ENCODE measurements at places on chromosomes 1 and 21.

GRCh38 chr1:94726981-94727685, 93.0 kb upstream of the SLC44A3 start:
- no peak for DNase-seq

DNA sequence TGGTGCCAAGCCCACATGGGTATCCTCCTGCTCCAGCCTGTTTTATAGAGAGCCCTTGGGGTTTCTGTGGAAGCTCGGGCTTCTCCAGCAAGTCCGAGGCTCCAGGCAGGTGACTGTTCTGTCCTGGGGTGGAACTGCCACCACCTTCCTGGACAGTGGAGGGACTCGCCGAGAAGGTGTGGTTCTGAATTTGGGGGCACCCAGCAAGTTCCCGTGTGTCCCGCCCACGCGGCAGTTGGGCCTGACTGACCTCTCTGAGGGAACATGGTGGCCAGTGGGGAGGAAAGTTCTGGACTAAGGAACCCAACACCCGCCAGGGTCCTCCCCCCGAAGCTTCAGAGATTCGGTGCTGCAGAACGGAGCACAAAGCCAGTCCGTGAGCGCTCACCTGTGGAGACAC, 158.1 kb upstream of the C1orf174 start:
- DNase-seq: no peak

GRCh38 chr1:7831458-7831857, 21.4 kb downstream of the UTS2 start:
- no peak for DNase-seq

- peak; percentile 99 for DNase-seq
Observed at GRCh38 chr1:228139931-228140723, at the start of gene GUK1. GUK1 (plus strand) TSS chr1:228140279; CDS start chr1:228140303, 24 bp downstream.

DNA sequence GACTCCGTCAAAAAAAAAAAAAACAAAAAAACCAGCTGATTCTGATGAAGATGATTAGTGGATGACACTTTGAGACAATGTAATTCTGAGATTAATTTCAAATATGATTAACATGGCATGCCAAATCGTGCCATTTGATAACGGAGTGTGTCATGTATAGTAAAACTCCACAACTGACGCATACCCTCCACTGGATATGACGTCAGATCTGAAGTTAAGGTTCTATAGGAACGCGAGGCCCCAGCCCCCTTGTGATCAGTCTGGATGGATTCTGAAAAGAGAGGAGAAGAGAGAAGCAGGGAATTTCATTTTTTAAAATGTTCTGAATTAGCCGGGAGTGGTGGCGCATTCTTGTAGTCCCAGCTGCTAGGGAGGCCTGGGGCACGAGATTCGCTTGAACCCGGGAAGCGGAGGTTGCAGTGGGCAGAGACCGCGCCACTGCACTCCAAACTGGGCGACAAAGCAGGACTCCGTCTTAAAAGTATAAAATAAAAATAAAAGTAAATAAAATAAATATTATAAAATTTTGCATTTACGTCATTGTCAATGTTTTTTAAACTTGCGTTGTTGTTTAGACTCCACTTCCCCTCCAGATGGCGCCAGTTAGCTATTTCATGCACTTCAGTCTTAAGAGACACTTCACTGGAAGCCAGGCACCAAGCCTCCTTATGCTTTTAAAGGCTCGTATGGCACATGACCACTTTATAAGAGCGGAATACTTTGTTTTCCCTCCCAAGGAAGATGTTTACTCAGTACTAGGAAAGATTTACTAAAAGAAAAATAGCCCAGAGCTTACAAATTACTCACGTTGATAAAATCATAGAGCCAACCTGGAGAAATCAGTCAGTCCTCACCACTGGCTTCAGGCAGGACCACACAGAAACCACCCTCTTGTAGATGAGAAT, 65.5 kb downstream of the UBE2U start:
- peak; percentile 61 for DNase-seq

DNA sequence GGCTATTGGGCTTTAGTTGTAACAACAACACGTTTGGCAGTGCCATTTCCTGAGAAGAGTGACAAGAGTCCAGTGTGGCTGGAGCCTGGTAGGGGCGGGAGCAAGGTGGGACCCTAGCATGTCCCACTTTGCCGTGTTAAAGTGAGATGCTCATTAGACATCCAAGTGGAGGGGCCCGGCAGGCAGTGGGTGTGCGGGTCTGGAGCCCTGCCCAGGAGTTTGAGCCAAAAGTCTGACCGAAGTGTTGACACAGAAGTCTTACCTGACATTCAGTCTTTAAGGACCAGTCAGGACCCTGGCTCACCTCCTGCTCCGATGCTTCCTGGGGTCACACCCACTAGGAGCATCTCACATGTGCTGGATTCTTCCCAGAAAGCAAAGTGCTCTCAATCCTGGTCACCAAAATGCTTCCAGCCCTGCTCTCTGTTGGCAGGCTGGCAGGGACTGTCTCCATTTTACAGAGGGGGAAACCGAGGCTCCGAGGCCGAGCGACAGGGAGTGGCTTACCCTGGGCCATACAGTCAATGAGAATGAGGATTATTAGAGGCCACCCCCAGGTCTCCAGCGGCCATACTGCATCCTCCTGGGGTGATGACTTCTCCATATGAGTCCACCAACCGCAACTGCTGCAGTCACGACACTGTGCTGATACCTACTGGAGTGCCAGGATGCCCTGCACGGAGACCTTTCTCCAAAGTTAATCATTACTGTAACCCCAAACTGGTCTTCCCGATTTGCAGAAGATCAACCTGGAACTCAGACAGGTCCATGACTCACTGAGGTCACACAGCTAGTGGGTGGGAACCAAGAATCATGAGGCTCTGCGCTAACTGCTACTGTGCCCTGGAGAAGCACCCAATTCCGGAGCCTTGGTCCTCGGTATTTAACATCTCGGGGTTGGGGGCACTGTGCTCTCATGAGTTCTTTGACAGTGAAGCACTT, 112.7 kb downstream of the PRDM2 start:
- no peak for DNase-seq

GRCh38 chr1:27218736-27219135, 15.7 kb upstream of the WDTC1 start:
- no peak for DNase-seq

DNA sequence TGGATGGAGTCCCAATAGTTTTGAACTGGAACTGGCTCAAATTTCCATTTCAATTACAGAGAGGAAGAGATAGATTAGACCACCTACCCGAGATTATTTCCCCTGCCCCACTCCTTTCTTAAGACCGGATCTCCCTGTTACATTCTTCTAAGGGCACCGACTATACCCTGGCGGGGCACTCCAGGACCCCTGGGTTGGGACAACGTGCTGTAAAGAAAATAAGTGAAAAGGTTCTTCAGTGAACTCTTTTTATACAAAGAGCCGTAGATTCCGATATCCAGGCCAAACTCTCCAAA, 6.7 kb downstream of the NR5A2 start:
- no peak for DNase-seq

DNA sequence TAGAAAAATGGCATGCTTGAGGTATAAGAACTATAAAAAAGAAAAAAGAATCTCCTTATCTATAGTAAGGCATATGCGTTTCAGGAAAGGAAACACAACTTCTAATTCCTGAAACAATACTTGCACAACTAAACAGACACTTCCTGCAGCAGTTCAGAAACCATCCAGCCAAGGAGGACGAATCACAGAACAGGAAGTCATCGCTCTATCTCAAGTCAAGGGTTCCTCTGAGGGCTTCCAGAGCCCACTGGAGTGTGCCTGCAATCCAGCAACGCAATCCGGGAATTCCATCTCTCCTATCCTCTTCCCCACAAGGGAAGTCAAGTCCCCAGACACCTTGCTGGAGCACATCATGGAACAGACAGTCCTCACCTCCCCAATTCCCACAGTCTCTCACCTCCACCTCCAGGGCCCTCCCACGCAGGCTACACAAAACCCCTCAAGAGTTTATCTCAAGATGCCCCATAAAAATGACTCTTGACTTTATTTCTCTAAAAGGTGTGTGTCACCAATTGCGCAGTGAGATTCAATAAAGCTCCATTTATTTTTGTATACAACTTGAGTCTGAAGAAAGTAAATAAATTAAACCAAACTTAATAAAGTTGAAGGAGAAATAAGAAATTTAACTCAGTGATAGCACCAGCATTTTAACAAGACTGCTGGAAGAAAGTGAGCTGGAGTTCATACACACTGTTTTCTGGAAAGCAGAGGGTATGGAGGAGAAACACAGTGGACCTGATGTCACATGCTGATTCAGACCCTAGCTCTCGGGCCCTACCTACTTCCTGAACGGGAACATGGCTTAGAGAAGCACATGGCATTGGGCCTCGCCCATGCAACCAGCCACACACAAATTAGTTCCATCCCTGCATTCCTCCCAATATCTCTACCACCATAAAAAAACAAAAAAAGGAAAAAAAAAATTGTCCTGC, 39.9 kb downstream of the SIPA1L2 start:
- no peak for DNase-seq

DNA sequence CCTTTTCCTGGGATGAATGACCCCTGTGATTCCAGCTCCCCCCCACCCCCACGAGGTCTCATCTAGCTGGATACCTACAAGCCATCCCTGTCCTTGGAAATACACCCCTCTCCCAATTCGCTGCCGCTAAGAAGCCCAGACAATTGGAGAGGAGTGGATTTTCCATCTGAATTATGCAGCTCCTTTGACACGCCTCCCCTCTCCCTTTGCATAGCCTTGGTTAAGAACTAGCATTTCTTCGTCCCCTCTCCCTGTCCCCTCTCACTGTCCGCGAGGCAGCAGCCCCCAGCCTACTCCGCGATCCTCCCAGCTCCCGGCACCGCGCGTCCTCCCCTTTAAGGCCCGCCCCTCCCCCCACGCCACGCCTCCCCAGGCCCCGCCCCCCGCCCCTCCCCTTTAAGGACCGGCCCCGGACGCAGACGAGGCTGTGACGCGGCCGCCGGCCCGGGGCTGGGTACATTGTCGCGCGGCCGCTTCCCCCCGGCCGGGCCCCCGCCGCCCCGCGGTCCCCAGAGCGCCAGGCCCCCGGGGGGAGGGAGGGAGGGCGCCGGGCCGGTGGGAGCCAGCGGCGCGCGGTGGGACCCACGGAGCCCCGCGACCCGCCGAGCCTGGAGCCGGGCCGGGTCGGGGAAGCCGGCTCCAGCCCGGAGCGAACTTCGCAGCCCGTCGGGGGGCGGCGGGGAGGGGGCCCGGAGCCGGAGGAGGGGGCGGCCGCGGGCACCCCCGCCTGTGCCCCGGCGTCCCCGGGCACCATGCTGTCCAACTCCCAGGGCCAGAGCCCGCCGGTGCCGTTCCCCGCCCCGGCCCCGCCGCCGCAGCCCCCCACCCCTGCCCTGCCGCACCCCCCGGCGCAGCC, at the start of gene MAPKAPK2:
Gene MAPKAPK2, plus strand, starts transcription at position 428 of the 856 bp plus-strand sequence. Its CDS starts 325 bp downstream, at position 753.
- DNase-seq: peak; percentile 65

- DNase-seq: no peak
Observed at GRCh38 chr1:72122099-72122880, 160.0 kb downstream of the NEGR1 start.

GRCh38 chr1:73066866-73067265, 784.5 kb upstream of the NEGR1 start:
- DNase-seq: no peak

GRCh38 chr1:226490426-226490809, 58.1 kb upstream of the STUM start:
- DNase-seq: no peak

- no peak for DNase-seq
Observed at GRCh38 chr1:236979149-236979900, 24.9 kb downstream of the MT1HL1 start.

GRCh38 chr1:200154069-200154767, 126.7 kb downstream of the NR5A2 start:
- no peak for DNase-seq

- DNase-seq: peak; percentile 41
Observed at GRCh38 chr1:206658264-206658980, 23.1 kb downstream of the DYRK3 start.

DNA sequence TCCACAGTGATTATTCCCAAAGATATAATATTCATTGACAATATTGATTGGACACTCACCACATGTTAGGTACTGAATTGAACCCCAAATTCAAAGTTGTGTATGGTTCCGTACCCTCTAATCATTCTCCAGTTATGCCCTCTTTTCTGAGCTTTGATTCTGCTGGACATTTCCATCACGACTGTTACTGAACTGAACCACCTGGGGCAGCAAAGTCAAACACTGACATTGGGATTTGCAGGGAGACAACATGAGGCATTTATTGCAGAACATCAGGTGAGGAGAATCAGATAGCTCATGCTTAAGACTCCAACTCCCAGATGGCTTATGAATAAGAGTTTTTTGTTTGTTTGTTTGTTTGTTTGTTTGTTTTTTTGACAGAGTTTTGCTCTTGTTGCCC, 420.9 kb downstream of the DISC1 start:
- DNase-seq: no peak

- DNase-seq: no peak
Observed at GRCh38 chr1:158101927-158102326, 78.8 kb upstream of the CD1D start.

GRCh38 chr1:111963985-111964738, 25.3 kb downstream of the KCND3 start:
- DNase-seq: no peak

DNA sequence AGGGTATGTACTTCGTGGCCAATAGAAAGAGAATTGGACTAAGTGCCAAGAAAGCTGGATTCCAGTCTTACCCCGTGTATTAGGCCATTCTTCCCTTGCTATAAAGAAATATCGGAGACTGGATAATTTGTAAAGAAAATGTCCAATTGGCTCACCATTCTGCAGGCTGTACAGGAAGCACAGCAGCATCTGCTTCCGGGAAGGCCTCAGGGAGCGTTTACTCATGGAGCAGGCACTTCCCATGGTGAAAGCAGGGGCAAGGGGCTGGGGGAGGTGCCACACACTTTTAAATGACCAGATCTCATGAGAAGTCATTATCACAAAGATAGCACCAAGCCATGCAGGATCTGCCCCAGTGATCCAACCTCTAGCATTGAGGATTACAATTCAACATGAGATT, 7.8 kb upstream of the AMIGO1 start:
- DNase-seq: no peak

DNA sequence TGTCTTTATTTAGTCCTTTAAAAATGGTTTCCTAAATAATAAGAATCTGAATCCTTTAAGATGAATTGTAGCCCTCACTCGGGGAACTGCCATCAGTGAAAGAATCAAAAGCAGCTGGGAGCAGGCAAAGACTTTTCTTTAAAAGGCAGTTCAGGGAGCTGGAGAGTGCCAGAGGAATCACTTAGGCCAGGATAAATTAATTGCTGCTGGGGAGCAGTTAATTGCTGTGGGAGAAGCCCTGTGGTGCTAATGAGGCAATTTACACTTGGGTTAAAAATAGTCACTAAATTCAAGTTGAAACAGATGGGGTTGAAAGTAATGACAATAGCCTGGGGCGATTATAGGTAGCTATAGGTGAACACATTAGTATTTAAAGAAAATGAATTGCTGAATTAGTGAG, 38.7 kb upstream of the COL24A1 start:
- DNase-seq: no peak
